Upper lobe of left lung (tissue), 6 donors: ENCODE measurements at places on chromosomes 5 and 9. TPM values are rescaled to one million over a fixed set of nuclear protein-coding genes. Genes with fewer than 3 reads are reported as not detected.

GRCh38 chr5:169160405-169160901 is 140.5 kb downstream of the SLIT3 start:
- H3K36me3 ChIP-seq, result no peaks in the 10 kb centered on the region
- no peaks in the 10 kb centered on the region for H3K4me1 ChIP-seq
- DNase-seq, result no peak
- no peak overlapping the region for H3K4me3 ChIP-seq

DNA sequence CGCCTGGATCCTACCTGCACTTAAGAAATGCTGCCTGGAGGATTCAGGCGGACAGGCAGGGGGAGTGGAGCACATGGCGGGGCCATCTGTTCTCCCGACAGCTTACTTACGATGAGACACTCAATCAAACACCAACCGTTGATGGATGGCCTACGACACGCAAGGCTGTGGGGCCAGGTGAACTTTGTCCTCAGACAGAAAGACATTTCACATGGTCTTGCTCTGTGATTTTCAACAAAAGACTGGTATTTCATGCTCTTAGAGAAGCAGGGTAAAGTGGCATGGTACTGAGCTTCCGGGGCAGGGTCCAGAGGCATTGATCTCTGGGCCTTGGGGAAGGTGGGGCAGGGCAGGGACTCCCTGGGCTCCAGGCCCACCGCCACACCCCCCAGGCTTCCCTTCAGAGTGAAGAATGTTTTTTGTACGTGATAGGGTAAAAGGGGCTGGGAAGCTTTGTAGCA is 9.1 kb upstream of the OLFM1 start:
- no peak for DNase-seq
- H3K4me3 ChIP-seq, result no peak overlapping the region
- no peaks in the 10 kb centered on the region for H3K27me3 ChIP-seq
- no peaks in the 10 kb centered on the region for H3K36me3 ChIP-seq

The NR6A1 gene
- total RNA-seq, result 18.2 TPM

DNA sequence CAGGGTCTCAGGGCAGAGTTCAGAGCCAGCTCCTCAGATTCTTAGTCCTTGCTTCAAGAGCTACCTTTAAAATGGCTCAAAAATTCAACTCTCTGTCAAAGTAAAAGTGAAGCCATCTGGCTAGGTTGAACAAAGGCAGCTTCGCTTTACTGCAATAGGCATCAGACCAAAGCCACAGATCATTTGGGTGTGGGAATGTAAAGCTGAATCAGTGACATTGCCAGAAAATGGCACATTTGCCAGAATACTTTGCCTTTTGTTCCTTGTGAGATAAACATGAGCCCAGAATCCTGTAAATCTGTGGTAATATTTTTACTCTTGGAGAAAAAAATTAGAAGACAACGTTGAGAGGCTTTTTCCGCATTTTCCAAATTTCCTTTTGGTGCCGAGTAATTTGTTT is 210.5 kb downstream of the PALM2AKAP2 start:
- no peaks in the 10 kb centered on the region for H3K27me3 ChIP-seq
- no peaks in the 10 kb centered on the region for H3K4me1 ChIP-seq
- H3K27ac ChIP-seq, result no peak overlapping the region
- H3K4me3 ChIP-seq, result no peak overlapping the region
- no peaks in the 10 kb centered on the region for H3K36me3 ChIP-seq

GRCh38 chr9:21591221-21592062 is 109.3 kb upstream of the IFNE start:
- no peak overlapping the region for H3K27ac ChIP-seq
- no peaks in the 10 kb centered on the region for H3K36me3 ChIP-seq
- H3K27me3 ChIP-seq, result no peaks in the 10 kb centered on the region
- H3K4me1 ChIP-seq, result no peaks in the 10 kb centered on the region
